ENCODE measurements at places on chromosomes 13 and 19.

DNA sequence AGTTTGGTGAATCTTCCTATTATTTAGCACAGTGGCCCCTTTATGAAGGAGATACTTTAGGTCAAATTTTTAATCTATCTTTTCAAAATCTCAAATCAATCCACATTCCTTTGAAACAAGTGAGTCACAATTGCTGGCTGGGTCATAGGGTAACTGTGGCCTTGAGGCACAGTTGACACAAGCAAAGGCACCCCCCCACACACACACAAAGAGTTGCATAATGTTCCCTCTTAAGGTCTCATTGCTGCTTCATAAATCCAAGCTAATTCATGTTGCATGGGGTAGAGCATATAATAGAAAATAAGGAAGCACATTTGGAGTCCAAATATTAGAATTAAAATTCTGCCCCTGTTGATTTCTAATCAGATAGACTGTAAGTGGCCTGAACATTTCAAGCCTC, 171.5 kb downstream of the DLEU7 start:
- DNase-seq = no peak

- DNase-seq = peak; percentile 77
Measured at GRCh38 chr19:16330368-16330801, 5.8 kb downstream of the KLF2 start.

DNA sequence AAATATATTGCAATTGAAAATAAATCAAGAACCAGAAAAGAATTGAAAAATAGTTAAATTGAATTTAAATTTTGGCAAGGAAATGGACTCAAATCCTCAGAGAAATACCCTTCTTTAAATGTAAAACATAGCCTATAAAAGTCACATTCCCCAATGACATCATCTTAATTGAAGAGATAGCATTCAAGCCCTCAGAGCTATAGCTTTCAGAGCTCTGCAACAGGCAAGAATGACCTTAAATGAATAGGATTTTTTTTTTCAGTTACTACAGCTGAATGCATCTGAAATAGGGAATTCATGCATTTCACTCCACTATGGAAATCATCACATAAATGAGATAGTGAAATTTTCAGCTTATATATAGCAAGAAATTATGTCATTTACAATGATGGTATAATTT, 1049.0 kb downstream of the OLFM4 start:
- DNase-seq = no peak

DNA sequence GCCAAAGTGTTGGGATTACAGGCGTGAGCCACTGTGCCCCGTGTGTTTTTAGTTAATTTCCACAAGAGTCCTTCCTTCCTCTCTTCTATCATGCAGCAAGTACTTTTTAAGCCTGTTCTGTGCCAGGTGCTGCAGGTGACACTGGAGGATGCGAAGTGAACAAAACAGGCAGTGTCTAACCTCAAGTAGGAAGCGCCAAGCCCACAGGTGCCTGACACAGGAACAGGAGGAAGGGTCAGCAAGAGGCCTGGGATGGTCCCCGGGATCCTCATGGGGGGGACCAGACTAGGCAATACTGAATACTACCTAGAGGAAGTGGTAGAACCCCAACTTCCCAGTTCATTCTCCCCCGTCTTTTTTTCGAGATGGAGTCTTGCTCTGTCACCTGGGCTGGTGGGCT, 1.8 kb upstream of the CALR start:
- DNase-seq = no peak

GRCh38 chr19:50820086-50820485, 3.5 kb downstream of the KLK1 start:
- DNase-seq = no peak

DNA sequence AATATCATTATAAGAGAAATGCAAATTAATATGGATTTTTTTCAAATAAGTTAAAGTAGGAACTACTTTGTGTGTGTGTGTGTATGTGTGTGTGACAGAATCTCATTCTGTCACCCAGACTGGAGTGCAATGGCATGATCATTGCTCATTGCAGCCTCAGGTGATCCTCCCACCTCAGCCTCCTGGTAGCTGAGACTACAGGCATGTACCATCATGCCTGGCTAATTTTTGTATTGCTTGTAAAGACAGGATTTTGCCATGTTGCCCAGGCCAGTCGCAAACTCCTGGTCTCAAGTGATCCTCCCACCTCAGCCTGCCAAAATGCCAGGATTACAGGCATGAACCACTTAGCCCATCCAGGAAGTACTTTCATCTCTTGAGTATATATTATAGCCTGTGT, 3.2 kb upstream of the ERVV-2 start:
- no peak for DNase-seq

Data from stimulated activated CD4-positive, alpha-beta T cell treated with anti-CD3 and anti-CD28 coated beads, TNF-alpha, amount 100 ng/mL, for 24 hours (primary cell).